ENCODE measurements at places on chromosomes 4 and X. TPM values are rescaled to one million over a fixed set of nuclear protein-coding genes. Genes with fewer than 3 reads are reported as not detected.
A peak's percentile ranks its signal among the peaks of the same experiment; 100 is the strongest.

Gene DGKK
- total RNA-seq: not detected

Gene PASD1
- total RNA-seq: not detected

Gene MGARP
- 0.68 TPM for total RNA-seq

Gene MGST2
- total RNA-seq: 45.7 TPM

- DNase-seq: no peak
Observed at GRCh38 chr4:120202222-120202621, 135.6 kb upstream of the MAD2L1 start.

DNA sequence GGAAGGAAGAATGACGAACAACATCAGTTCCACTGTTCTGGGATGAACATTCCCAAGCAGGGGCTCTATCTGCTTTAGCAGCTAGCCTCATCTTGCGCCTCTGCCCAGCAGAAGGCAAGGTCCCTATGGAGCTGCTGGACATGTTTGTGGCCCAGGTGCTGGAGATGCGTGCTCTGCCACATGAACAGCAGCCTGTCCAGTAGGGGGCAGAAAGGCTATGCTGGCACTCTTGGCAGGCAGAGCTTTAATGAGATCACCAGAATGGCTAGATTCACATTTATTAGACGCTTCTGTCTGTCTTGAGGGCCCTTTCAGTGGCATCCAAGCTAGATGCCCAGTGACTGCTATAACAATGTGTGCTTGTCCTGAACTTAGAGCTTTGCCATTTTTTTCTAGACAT, 1826.0 kb downstream of the STIM2 start:
- no peak for DNase-seq

DNA sequence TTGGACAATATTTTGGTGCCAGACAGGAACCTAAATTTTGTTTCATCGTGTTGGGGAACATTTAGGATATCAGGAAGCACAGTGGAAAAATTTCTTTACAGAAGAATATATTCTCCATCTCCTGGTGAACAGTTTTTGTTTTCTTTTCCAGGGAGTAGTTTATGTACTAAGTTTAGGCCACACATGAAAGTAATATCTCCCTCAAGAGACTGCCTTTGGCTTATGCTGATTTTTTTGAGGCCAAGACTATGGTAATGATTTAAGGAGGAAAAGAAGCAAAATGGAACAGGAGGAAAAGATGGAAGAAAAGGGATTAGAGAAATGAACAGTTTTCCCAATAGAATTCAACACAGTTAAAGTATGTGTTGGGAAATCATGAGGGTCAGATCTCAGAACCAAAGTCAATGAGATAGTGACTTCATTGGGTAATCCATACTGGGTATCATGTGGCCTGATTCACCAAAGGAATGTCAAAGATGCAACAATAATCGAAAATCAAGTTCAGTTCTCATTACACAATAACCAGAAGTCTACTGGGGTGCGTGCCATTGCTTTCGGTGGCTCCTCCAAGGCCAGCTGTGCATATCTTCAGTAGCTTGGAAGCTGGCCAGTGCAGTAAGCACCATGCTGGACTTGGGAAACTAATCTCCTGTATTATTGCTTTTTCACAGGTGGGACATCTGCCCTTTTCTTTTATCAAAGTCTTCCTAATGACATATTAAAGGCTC, 234.8 kb downstream of the COL25A1 start:
- no peak for DNase-seq

DNA sequence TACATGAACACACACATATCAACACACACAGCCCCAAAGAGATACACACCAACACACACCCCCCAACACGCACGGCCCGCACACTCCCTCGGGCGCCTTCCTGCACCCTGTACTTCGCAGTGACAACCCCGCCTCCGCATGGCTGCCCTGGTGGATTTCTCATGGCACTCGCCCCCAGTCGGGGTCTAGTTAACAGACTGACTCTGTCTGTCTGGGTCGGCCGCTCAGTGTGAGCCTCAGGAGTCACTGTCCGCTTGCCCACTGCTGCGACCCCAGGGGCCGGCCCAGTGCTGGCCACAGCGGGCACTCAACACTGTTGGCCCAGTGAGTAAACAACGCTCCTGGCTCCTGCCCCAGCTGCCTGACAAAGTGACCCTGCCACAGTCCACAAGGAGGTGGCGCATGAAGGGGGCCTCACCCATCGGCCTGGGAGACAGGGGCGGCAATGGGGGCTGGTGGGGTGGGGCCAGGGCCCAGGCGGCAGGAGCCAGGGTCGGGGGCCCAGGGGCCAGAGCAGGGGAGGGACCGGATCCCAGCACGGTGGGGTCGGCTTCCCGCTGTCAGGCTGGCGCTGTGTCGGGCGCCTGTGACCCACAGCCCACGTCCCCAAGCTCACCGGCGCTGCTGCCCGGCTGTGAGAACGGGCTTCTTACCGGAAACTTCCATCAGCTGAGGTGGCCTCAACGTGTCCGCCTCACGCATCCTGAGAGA, 40.2 kb upstream of the MAN2B2 start:
- no peak for DNase-seq

DNA sequence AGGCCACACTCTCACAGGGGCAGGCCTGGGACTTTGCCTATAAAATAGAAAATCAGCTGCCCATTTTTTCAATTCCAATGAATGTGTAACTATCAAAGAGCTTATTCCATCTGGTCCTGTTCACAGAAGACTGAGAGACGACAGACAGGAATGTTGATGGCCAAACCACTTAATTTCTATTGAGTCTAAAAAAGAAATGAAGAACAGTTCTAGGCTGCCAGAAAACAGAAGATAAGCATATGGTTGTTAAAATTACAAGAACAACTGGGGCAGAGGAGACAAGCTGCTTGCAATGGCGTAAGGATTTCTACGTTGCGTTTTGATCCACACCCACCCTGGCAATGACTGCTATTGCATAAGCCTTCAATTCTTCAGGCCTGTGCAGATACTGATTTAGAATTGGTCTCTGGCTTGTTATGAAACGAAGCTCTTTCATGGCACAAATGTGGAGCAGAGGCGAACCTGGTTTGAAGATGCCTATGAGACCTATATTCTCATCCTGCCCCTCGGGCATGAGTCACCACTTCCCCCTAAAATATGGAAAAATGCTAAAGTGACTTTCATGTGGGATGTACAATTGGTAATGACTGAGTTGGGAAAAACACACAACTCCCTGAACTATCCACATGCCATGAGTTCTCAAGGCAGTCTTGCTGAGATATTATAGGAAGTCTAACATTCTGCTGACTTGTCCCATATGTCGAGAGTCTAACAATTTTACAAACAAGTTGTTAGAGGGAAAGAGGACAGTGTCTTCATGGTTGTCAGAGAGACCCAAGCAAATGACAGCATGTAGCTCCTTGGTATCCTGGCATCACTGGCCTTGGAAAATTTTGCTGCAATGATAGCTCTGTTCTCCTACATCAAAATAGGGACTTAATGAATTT, 37.9 kb upstream of the SORBS2 start:
- no peak for DNase-seq

DNA sequence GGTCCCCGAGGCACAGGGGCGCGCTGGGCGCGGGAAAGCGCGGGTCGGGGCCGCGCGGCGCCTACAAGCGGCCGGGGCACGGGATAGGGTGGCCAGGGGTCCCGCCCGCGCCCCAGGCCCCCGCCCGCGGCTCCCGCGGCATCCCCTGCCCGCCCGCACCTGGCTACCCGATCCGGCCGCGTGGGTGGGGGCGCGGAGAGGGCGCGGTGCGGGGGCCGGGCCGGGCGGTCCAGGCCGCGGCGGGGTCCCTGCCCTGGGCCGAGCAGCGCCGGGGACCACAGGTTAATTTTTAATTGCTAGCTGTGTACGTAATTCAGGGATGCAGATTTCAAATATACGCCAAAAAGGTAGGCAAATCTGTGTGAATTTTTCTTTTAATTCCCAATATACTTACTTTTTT, 44.3 kb upstream of the FAM47C start:
- no peak for DNase-seq

DNA sequence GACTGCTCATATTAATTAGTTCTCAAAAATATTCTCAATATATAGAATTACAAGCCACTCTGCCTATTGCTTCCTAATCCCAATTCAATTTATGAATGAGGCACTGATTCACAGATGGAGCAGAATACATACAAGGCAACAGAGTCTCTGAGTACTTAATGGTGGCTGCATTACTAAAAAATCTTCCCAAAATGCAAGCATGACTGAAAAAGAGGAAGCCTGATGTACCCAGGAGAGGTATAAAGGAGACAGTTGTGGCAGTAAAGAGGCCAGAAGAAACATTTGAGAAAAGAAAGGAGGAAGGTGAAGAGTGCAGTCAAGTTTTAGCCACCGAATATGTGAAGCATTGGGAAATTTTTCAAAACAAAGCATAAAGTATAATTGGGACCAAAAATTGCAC, 163.2 kb upstream of the INTU start:
- DNase-seq: no peak

- peak; percentile 71 for DNase-seq
Observed at GRCh38 chr4:74228691-74229640, 71.0 kb downstream of the MTHFD2L start.

DNA sequence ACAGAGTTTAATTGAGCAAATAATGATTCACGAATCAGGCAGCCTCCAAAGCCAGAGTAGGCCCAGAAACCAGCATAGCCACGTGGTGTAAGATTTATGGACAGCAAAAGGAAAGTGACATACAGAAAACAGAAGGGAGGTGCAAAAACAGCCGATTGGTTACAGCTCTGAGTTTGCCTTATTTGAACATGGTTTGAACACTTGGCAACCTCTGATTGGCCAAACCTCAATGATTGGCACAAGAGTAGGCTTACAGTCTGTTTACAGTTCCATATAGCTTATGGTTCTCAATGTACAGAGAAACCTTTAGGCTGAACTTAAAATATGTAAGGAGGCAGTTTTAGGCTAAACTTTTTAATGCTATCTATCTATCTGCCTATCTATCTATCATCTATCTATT, 394.8 kb downstream of the CFAP47 start:
- DNase-seq: no peak

DNA sequence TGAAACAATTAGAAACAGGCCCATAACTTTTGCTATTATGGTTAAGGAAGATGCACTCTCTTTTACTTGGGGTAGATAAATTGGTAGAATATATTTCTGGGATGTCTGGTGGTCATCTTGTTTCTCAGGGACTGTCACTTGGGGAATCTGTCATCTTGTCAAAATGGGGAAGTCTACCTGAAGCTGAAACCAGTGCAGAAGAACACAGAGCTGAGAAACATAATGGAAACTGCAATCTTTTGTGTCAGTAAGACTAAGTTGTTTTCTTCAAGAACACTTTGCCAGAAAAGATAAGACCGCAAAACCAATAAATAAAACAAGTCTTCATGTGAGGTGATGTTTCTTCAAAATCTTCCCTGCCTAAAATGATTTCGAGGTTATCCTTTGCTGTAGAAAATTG, 92.0 kb downstream of the NAA11 start:
- no peak for DNase-seq

GRCh38 chrX:106415276-106415895, 196.4 kb upstream of the RADX start:
- DNase-seq: no peak

DNA sequence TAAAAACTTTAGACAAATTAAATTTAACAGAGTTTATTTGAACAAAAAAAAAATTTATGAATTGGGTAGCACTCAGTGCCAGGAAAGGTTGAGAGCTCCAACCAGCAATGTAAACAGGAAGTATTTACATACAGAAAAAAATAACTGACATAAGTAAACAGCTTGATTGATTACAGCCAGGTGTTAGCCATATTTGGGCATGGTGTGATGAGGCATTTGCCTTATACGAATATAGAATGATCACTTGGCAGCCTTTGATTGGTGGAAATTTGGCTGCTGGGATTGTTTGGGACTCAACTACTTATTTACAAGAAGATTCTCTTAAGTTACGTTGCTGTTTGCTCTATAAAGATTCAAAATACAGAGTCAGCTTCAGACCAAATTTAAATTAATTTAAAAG, 172.0 kb downstream of the ADAM29 start:
- no peak for DNase-seq

GRCh38 chrX:26442340-26442739, 226.4 kb downstream of the MAGEB5 start:
- no peak for DNase-seq

- DNase-seq: no peak
Observed at GRCh38 chr4:176137631-176138030, 57.8 kb downstream of the SPATA4 start.

DNA sequence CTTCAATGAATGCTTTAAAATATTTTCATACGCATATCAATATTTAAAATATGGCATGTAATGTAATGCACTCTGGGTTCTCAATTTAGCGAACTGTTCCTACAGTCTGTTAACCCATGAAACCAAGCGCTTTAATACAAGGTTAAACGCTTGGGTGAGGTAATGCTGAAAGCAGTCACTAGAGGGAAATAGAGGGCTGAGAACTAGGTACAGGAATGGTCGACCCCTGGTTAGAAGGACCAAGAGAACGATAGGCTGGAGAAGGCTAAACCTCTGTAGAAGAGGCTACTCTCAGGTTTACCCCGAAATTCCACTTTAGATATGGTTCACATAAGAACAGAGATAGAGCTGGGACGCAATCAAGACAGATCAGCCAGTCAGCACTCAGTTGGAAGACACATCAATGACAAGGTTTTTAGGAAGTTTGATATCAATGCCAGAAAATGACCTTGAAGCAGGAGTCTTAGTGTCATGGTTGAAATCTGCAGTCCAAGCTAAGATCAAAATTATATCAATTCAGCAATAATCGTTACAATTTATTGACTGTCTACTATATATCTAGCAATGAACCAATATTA, 26.9 kb downstream of the ARSJ start:
- DNase-seq: no peak

Data from sigmoid colon (tissue), 7 donors.